NCI-H2081 (cell line): ENCODE measurements at places on chromosomes 4 and X.

- DNase-seq: no peak
Measured at GRCh38 chrX:108221301-108221864, 129.8 kb downstream of the ATG4A start.

DNA sequence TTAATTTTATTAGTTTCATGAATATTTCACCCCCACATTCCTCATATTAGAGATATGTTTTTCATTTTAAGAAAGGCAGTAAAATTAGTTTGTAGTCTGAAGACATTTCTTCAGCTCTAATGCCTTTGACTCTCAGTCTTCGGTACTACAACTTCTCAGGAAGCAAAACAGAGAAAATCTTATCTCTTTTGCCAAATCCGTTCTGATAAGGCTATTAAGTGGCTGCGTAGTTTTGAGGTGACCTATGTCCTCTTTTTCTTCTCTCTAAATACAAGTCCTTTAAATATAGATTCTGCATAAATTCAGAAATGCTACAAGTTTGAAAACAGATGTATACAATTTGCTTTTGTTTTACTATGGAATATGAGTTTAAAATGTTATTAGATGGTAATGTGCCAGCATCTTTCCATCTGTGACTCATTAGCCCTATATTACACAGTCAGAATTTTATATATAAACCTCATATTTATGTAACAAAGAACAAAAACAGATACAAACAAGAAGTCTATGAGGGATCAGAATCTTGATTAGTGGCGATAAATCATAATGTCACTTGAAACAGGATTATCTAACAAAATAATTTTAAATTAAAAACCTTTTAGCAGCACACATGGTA is 181.2 kb upstream of the ETNPPL start:
- no peak for DNase-seq

GRCh38 chrX:1442016-1442665 is 10.6 kb downstream of the ASMTL start:
- DNase-seq: no peak

GRCh38 chrX:93711076-93711475 is 37.1 kb downstream of the FAM133A start:
- DNase-seq: no peak

- no peak for DNase-seq
Measured at GRCh38 chr4:153045111-153045982, 109.2 kb downstream of the FHDC1 start.
